Naive thymus-derived CD8-positive, alpha-beta T cell (primary cell): ENCODE measurements at places on chromosomes 4 and X. TPM values are rescaled to one million over a fixed set of nuclear protein-coding genes. Genes with fewer than 3 reads are reported as not detected.

The ERVMER34-1 gene
- not detected for total RNA-seq

GRCh38 chrX:34365471-34365870 is 233.4 kb upstream of the FAM47A start:
- no peak overlapping the region for H3K27ac ChIP-seq
- H3K36me3 ChIP-seq = no peaks in the 10 kb centered on the region
- DNase-seq = no peak
- H3K27me3 ChIP-seq = no peaks in the 10 kb centered on the region

The SPATA18 gene
- total RNA-seq = 0.44 TPM

The SPOCK3 gene
- not detected for total RNA-seq

DNA sequence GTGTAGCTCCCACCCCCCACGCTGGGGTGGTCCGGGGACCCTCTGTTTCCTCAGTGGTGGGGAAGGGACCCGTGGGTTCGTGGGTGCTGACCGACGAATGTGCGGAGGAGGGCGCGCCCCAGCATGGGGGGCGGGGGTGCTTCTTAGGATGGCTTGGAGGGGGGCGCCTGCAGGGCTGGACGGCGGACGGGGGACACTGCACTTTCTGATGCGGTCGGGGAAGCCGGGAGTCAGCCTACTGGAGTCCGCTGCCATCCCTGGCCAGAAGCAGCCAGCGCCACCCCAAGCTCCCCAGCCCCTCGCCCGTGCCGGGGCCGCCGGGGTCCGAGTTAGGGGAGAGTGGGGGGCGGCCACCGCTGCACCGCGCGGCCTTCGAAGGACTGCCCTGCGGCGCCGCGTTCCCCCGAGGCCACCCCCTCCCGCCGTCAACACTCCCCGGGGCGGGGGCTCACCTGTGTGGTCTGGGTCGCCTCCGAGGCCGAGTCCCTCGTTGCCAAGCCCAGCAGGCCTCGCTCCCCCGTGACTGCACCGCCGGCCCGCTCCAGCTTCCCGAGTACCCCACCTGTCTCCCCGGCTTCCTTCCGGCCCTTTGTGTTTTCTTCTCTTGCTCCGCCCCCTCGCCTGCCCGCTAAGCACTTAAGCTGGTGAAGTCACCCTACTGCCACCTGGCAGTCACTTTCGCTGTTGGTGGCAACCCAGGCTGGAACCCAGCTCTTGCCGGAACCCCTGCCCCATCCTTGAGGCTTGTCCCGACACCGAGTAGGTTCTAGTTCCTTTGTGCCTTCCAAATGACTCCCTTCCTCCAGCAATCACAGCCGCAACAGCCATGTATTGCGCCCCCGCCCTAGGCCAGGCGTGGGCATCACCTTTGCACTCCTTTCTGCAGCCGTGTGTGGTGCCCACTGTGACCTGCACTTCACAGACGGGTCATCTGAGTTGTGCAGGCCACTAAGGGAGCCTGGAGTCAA is at the start of gene OCIAD2:
Gene OCIAD2 (minus strand): TSS at position 569 of the 968 bp plus-strand sequence. CDS start 2,225 bp downstream, outside the sequence.
- H3K36me3 ChIP-seq = peaks cover 8% of the 10 kb centered on the region
- peak within 1 kb of the TSS; percentile 99 for H3K4me3 ChIP-seq
- peak; percentile 88 for DNase-seq
- H3K27ac ChIP-seq = peak within 1 kb of the TSS; percentile 96

GRCh38 chrX:129830494-129830893 is 13.2 kb downstream of the ZDHHC9 start:
- H3K4me1 ChIP-seq = peaks cover 9% of the 10 kb centered on the region
- no peaks in the 10 kb centered on the region for H3K36me3 ChIP-seq
- H3K27ac ChIP-seq = no peak overlapping the region
- no peaks in the 10 kb centered on the region for H3K27me3 ChIP-seq
- H3K4me3 ChIP-seq = no peak overlapping the region

The CT55 gene
- total RNA-seq = not detected

GRCh38 chr4:51942108-51942832 is 77.9 kb downstream of the LRRC66 start:
- no peak overlapping the region for H3K4me3 ChIP-seq
- no peak for DNase-seq
- H3K4me1 ChIP-seq = no peaks in the 10 kb centered on the region
- H3K27me3 ChIP-seq = peaks cover 12% of the 10 kb centered on the region
- H3K27ac ChIP-seq = no peak overlapping the region

GRCh38 chrX:8284131-8284530 is 113.1 kb upstream of the VCX2 start:
- no peaks in the 10 kb centered on the region for H3K4me1 ChIP-seq
- no peak for DNase-seq
- no peaks in the 10 kb centered on the region for H3K27me3 ChIP-seq

The NEXMIF gene
- 1.8 TPM for total RNA-seq

The TNIP3 gene
- total RNA-seq = 0.49 TPM

DNA sequence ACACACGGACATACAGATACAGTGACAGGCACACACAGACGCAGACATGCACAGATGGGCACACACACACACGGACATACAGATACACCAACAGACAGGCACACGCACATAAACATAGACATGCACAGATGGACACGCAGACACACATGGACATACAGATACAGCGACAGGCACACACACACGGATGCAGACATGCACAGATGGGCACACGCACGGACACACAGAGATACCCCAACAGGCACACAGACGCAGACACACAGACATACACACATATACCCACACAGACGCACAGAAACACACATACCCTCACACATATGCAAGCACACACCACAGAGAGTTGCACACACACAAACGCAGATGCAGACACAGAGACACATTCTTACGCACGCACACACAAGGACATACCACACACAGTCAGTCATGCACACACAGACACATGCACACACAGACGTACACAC is 24.4 kb upstream of the SLC25A6 start:
- H3K36me3 ChIP-seq = peaks cover 19% of the 10 kb centered on the region
- H3K27me3 ChIP-seq = no peaks in the 10 kb centered on the region
- no peaks in the 10 kb centered on the region for H3K4me1 ChIP-seq
- DNase-seq = no peak
- no peak overlapping the region for H3K27ac ChIP-seq

The OCRL gene
- total RNA-seq = 3.4 TPM

DNA sequence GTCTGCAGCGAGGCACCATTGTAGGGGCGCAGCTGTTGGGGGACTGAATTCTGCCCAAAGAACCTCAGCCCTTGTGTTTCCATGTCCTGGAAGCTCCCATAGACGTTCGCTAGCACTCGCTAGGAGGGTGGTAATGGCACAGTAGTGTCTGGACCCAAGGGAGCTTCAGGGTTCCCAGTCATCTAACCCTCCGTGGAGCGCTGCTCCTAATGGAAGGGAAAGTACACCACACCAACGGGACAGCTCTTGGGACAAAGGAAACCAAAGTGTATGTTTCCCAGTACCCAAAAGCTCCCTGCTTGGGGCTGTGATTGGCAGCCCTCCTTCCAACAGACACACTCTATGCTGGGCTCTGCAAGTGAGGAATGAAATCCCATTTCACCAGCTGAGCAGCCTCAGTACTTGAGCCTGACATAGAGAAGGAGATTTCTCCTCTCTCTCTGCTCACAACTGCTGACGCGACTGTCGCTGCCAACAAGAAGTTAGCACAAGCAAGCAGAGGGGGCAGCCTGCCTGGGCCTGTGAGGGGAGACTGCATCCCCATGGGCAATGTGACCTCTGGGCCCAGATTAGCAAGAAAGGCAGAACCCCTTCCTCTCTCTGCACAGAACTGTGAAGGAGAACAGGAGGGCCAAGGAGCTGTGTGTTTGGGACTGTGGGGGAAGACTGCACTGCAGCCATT is 67.6 kb upstream of the SMARCAD1 start:
- H3K27me3 ChIP-seq = peaks cover 16% of the 10 kb centered on the region
- no peaks in the 10 kb centered on the region for H3K4me1 ChIP-seq

DNA sequence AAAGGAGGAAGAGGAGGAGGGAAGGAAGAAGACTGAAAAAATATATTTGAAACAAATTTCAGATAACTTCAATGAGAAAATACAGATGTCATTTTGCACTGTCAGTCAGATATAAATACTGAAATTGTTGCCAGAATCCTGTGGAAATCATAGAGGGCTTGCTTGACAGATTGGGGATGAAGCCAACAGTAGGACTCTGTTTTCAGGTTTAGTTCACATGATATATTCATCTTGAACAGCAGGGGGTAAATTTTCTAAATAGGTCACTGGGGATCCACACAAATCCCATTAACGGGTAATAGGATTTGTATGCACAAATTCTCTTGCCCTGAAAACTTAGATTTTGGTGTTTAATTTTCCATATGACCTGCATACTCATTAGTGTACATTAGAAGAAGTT is 103.3 kb upstream of the PCDH18 start:
- H3K4me1 ChIP-seq = peaks cover 1% of the 10 kb centered on the region
- H3K4me3 ChIP-seq = no peak overlapping the region
- no peak for DNase-seq
- H3K27me3 ChIP-seq = no peaks in the 10 kb centered on the region
- no peaks in the 10 kb centered on the region for H3K36me3 ChIP-seq
- no peak overlapping the region for H3K27ac ChIP-seq

DNA sequence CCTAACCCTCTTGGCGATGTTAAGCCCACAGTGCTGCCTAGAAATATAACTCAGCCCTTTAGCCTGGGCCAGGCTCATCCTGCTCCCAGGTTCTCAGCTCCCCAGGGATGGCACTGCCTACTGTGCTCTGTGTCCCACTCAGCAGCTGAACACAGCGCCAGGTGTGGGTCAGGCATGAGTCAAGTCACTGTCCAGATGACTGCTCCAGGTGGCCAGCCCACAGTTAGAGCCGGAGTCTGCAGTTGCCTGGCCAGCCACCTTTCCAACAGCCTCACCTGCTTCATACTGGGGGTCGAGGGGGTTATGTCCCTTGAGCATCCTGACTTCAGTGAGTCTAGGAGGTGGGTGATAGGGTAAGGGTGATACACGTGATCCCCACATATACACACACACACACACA is 48.4 kb downstream of the TBC1D14 start:
- H3K4me1 ChIP-seq = peaks cover 74% of the 10 kb centered on the region
- no peaks in the 10 kb centered on the region for H3K27me3 ChIP-seq
- H3K4me3 ChIP-seq = no peak overlapping the region
- no peak for DNase-seq
- H3K27ac ChIP-seq = no peak overlapping the region

The HMX1 gene
- total RNA-seq = not detected

- H3K4me3 ChIP-seq = no peak overlapping the region
- no peaks in the 10 kb centered on the region for H3K4me1 ChIP-seq
- H3K36me3 ChIP-seq = no peaks in the 10 kb centered on the region
- no peak for DNase-seq
- H3K27me3 ChIP-seq = peaks cover 23% of the 10 kb centered on the region
Measured at GRCh38 chr4:112531146-112531545, 15.2 kb upstream of the NEUROG2 start.

- peak overlapping the region; percentile 86 for H3K27ac ChIP-seq
- peak overlapping the region; percentile 56 for H3K4me3 ChIP-seq
- DNase-seq = no peak
- no peaks in the 10 kb centered on the region for H3K36me3 ChIP-seq
- H3K27me3 ChIP-seq = no peaks in the 10 kb centered on the region
Measured at GRCh38 chr4:89316931-89317366, 9.3 kb upstream of the GPRIN3 start.

The HEPH gene
- total RNA-seq = not detected

- no peak for DNase-seq
- H3K4me1 ChIP-seq = no peaks in the 10 kb centered on the region
- no peak overlapping the region for H3K4me3 ChIP-seq
- no peaks in the 10 kb centered on the region for H3K36me3 ChIP-seq
Measured at GRCh38 chrX:46216406-46216805, 328.8 kb downstream of the ZNF674 start.

The GNRHR gene
- total RNA-seq = not detected

DNA sequence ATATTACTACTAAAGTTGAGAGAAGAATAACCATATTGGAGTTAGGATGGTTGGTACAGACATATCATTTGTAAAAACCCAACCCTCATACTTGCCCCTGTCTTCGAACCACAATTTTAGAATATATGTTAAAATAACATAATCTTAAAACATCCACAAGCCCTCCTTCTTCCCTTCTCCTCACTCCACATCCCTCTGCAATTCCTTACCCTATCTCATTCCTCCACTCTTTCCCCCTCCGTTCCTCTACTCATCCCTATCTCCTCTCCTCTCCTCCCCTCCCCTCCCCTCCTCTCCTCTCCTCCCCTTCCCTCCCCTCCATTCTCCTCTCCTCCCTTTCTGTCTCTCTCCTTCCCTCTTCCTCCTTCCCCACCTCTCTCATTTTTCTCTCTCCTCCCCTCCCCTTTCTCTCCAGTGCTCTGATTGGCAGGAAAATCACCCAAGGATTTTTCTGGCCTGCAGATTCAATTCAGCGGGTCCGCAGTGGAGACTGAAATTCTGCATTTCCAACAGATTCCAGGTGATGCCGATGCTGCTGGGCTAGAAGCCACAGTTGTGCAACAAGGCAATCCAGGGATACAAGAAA is 17.4 kb upstream of the ODAM start:
- no peak overlapping the region for H3K27ac ChIP-seq
- H3K27me3 ChIP-seq = no peaks in the 10 kb centered on the region
- no peaks in the 10 kb centered on the region for H3K36me3 ChIP-seq
- H3K4me3 ChIP-seq = no peak overlapping the region

DNA sequence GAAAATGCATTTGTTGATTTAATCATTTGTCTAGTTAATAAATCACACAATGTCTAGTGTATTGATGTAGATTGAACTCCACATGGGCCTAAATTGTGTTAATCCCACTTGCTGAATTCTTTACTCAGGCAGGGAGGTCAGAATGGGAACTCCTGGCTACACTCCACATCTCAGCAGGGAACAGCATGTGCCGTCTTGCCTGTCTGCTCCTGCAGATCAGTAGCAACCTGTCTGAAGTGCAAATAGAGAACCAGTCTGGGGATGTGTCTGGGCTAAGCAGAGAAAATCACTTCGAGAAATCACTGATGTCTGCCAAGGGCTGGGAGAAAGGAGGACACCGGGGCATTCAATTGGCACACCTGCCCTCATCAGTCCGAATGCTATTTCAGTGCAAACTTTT is 16.5 kb upstream of the MXRA5 start:
- H3K4me1 ChIP-seq = no peaks in the 10 kb centered on the region
- DNase-seq = no peak
- no peaks in the 10 kb centered on the region for H3K27me3 ChIP-seq
- H3K4me3 ChIP-seq = no peak overlapping the region
- no peak overlapping the region for H3K27ac ChIP-seq

DNA sequence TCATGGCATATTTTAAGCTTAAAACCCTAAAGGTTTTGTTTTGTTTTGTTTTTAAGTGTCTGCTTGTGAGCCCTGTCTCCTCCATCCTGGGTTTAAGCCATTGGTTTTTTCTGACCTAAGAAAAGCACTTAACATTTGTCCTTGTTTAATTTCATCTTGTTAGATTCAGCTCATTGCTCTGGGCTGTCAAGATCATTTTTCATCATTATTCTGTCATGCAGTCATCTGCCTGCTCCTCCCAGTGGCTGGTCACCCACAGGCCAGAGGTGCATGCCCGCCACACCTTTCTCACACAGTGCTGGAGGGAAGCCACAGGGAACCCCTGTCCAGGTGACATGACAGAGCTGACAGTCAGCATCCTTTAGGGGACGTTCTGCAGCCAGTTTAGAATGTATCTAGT is 11.7 kb upstream of the REELD1 start:
- no peak for DNase-seq
- H3K36me3 ChIP-seq = peaks cover 24% of the 10 kb centered on the region
- no peak overlapping the region for H3K4me3 ChIP-seq

- no peak overlapping the region for H3K27ac ChIP-seq
- H3K36me3 ChIP-seq = peaks cover 5% of the 10 kb centered on the region
- DNase-seq = no peak
- peaks cover 21% of the 10 kb centered on the region for H3K27me3 ChIP-seq
- peaks cover 36% of the 10 kb centered on the region for H3K4me1 ChIP-seq
- no peak overlapping the region for H3K4me3 ChIP-seq
Measured at GRCh38 chr4:101419336-101420135, 72.2 kb upstream of the PPP3CA start.

GRCh38 chrX:19350941-19351384 is 7.2 kb downstream of the PDHA1 start:
- H3K27me3 ChIP-seq = no peaks in the 10 kb centered on the region
- DNase-seq = no peak
- H3K36me3 ChIP-seq = peaks cover 5% of the 10 kb centered on the region
- H3K4me1 ChIP-seq = peaks cover 10% of the 10 kb centered on the region
- no peak overlapping the region for H3K27ac ChIP-seq

The KCNIP4 gene
- total RNA-seq = not detected
